ENCODE measurements at places on chromosomes 2 and 18. TPM values are rescaled to one million over a fixed set of nuclear protein-coding genes. Genes with fewer than 3 reads are reported as not detected.

GRCh38 chr18:45037618-45038017 is 356.9 kb downstream of the SETBP1 start:
- DNase-seq = no peak

Gene GPR55
- total RNA-seq = not detected

GRCh38 chr2:199760574-199760973 is 90.4 kb downstream of the FTCDNL1 start:
- DNase-seq = no peak

Gene KCNK3
- 2.9 TPM for total RNA-seq

Gene CRYBA2
- not detected for total RNA-seq

Gene UGT1A1
- not detected for total RNA-seq
